ENCODE measurements at places on chromosomes 3 and 15.

GRCh38 chr15:65051266-65051665 is 6.1 kb downstream of the SLC51B start:
- no peak for DNase-seq

- no peak for DNase-seq
Measured at GRCh38 chr3:31985831-31986230, 4.3 kb downstream of the ZNF860 start.

- no peak for DNase-seq
Measured at GRCh38 chr15:36136049-36136448, 443.4 kb upstream of the CDIN1 start.

- no peak for DNase-seq
Measured at GRCh38 chr3:102230057-102230456, 204.8 kb upstream of the ZPLD1 start.

GRCh38 chr3:183946037-183946436 is 61.4 kb upstream of the PARL start:
- no peak for DNase-seq

GRCh38 chr3:38404286-38404685 is 49.4 kb upstream of the ACVR2B start:
- DNase-seq = no peak

- no peak for DNase-seq
Measured at GRCh38 chr3:17743658-17743995, 1.2 kb upstream of the TBC1D5 start.

- DNase-seq = no peak
Measured at GRCh38 chr3:22886439-22887068, 316.6 kb upstream of the UBE2E2 start.

DNA sequence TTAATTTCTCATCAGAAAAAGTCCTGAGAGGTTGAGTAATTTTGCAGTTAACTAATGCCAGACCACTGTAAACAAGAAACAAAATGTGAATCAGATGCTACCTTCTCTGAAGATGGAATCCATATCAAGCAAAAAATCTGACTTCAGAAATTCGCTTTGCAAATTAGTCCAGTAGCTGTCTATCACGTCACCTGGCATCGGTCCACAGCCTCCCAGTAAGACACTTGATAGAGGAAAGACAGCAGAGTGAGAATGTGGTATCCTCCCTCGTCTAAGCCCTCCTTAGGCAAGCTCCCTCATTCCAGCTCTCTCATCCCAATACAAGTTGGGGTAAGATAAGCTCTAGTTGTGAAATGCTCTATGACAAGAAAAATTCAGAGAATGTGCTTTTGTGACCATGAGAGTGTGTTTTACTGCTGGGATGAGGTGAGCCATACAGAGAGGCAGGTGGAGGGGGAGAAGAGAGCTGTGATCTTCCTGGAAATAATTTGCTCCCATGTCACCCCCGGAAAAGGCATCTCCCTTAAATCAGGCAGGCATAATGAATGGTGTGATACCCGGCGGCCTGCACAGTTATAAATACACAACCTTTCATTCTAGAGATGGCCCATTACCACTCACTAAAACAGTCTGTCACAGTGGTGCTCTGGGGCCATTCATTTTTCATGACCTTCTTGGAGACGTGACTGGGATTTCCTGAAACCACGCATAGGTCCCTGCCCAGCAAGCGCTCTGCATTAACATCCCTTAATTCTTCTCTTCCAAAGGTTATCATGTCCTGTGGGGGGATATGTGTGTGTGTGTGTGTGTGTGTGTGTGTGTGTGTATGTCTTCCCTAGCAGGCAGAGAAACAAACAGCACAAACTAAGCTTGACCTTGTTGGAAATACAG is 602.0 kb upstream of the KCNMB2 start:
- DNase-seq = no peak

- DNase-seq = no peak
Measured at GRCh38 chr3:166993015-166993630, 387.0 kb downstream of the ZBBX start.

GRCh38 chr15:74208901-74209559 is 6.4 kb upstream of the STRA6 start:
- DNase-seq = no peak

DNA sequence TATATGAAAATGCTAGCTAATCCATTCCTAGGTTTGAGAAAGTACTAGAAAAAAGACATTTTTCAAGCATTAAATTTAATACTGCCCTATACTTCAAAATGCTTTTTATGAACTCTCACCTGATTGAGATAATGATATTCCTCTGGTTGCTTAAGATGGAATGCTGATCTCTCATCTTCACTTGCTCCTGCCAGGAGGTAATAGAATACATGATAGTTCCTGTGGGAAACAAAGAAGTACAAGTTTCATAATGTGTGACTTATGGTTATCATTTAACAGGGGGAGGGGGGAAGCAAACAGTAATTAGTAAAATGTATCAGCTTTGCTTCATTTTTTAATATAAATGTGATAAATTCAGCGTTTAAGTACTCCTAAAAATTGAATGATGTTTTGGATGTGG is 97.2 kb downstream of the MYO9A start:
- DNase-seq = no peak

DNA sequence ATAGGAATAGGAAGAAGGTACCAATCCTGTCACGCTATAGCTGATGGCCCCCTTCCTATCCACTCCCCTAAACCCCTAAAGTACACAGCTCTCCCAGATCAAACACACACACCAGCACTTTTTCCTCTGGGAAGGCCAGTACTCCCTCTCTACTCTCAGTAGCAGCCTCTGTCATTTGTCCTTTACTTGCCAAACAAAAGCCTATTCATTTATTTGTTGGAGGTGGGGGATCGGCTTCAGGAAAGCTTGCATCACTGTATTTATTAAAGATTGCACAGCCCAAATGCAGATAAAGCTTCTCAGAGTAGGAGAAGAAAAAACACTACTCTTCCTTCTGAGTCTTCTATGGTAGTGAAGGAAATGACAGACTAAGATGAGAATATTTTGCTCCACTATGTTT is 429.7 kb upstream of the RASGRP1 start:
- no peak for DNase-seq

- DNase-seq = no peak
Measured at GRCh38 chr15:41943543-41944312, 28.6 kb downstream of the EHD4 start.

DNA sequence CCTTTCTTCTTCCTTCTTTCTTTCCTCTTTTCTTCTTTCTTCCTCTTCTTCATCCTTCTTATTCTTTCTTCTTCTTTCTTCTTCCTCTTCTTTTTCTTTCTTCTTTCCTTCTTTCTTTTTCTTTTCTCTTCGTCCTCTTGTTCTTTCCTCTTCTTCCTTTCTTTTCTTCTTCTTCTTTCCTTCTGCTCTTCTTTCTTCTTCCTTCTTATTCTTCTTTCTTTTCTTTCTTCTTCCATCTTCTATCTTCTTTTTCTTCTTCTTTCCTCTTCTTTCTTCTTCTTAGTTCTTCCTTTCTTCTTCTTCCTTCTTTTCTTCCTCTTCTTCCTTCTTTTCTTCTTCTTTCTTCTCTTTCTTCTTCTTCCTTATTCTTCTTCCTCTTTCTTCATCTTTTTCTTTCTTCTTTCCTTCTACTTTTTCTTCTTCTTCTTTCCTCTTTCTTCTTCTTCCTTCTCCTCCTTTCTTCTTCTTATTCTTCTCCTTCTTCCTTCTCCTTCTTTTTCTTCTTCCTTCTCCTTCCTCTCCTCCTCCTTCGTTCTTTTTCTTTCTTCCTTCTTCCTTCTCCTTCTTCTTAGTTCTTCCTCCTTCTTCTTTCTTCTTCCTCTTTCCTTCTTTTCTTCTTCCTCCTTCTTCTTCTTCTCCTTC is 37.8 kb downstream of the SPG21 start:
- DNase-seq = no peak

DNA sequence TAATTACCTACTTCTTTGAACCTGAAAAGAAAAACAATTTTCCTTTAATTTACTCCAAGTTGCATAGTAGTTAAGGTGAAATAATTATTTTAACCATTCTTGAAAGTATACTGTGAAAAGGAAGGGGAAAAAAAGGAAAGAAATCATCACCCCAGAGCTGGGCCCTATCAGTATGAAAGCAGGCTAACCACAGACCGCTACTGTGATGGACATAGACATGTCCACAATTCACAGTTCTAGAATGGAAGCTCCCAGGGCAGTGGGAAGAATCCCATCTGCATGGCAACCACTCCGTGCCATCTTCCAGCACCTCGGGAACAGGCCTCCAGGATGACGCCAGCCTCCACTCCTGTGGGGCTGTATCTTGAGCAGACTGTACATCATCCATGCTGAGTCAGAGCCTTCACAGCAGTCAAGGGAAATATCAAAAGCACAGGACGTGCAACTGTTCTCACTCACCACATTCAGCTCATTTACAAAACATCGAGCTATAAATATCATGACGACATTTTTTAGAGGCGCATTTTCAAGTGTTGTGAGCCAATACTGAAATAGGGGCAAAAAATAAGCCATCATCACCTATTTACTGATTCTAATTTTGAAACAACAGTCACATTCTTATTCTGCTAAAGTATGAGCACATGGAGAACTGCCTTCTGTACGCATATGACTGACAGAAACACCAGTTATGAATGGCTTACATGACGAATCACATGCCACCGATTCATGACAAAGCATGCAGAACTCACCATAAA is 119.7 kb downstream of the SNRK start:
- no peak for DNase-seq

DNA sequence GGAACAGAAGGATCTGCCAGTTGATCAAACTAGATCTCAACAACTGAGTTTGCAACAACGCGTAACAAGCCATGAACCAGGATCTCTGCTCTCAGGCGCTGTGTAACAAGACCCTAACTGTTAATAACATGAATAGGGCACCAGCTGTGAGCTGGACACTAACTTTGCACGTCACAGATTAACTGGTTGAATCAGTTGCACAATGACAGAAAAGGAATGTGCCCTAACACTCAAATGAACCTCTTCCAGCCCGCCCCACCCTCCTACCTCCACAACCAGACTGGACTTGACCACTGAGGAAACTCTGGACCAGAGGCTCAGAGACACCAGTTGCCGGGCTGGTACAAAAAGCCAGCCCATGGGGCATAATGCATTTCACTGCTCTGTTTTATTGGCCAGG is 34.3 kb downstream of the MCF2L2 start:
- no peak for DNase-seq

- no peak for DNase-seq
Measured at GRCh38 chr3:81095956-81096355, 665.5 kb downstream of the GBE1 start.

- no peak for DNase-seq
Measured at GRCh38 chr3:68666429-68667136, 265.8 kb downstream of the TAFA4 start.

GRCh38 chr3:159536876-159537275 is 451.8 kb upstream of the IL12A start:
- DNase-seq = no peak

GRCh38 chr15:34223904-34224596 is 766 bp upstream of the EMC4 start:
- no peak for DNase-seq

DNA sequence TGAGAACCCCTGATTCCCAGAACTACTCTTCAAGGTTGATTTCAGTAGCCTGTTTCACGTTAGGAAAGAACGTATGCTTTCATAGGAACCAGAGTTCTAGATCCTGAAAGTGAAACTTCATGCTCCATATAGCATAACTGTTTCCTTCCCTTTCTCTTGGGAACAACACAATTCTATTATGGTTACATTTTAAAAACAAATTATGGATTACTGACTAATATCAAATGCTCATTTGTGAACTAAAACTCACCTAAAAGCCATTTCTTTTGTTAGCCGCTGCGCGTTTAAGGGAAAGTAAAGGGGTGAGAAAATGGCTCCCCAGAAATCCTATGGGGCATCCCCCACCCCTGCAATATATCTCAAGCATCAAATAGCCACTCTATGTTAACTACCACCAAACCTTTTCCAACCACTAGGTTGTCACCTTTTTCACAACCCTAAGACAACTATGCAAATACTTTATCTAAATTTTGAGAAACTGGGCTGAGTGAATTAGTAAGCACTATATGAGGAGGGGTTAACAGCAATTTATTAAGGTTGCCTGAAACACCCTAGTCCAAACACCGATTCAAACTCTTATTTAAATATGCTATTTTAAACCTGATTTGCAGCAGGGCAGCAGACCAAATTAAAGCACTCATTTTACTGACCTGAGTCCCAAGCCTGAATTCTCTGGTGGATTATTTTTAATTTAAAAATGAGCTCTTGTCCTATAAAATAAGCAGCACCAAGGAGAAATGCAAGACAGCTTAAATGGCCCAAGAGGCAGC is 2.4 kb downstream of the SIAH2 start:
- no peak for DNase-seq

GRCh38 chr3:86794361-86795065 is 196.4 kb downstream of the VGLL3 start:
- DNase-seq = no peak

GRCh38 chr3:20344400-20344959 is 158.5 kb upstream of the SGO1 start:
- no peak for DNase-seq
